ENCODE measurements at places on chromosomes 16 and 17. TPM values are rescaled to one million over a fixed set of nuclear protein-coding genes. Genes with fewer than 3 reads are reported as not detected.

- H3K27ac ChIP-seq = no peak overlapping the region
- H3K4me3 ChIP-seq = no peak overlapping the region
- no peaks in the 10 kb centered on the region for H3K4me1 ChIP-seq
- no peaks in the 10 kb centered on the region for H3K36me3 ChIP-seq
- H3K27me3 ChIP-seq = no peaks in the 10 kb centered on the region
Measured at GRCh38 chr17:12566291-12566690, 99.4 kb upstream of the MYOCD start.

DNA sequence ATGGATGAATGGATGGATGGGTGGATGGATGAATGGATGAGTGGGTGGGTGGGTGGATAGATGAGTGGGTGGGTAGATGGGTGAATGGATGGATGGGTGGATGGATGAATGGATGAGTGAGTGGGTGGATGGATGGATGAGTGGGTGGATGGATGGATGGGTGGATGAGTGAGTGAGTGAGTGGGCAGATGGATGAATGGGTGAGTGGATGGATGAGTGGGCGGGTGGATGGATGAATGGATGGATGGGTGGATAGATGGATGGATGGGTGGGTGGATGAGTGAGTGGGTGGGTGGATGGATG lies 6.4 kb upstream of the KATNB1 start:
- no peaks in the 10 kb centered on the region for H3K27me3 ChIP-seq
- no peaks in the 10 kb centered on the region for H3K4me1 ChIP-seq
- H3K4me3 ChIP-seq = no peak overlapping the region
- no peak for DNase-seq
- no peak overlapping the region for H3K27ac ChIP-seq

- H3K27ac ChIP-seq = no peak overlapping the region
- no peaks in the 10 kb centered on the region for H3K36me3 ChIP-seq
- H3K4me1 ChIP-seq = no peaks in the 10 kb centered on the region
- H3K4me3 ChIP-seq = no peak overlapping the region
Measured at GRCh38 chr17:45001310-45001709, 33.2 kb upstream of the C1QL1 start.

- no peaks in the 10 kb centered on the region for H3K36me3 ChIP-seq
- no peak for DNase-seq
- no peak overlapping the region for H3K4me3 ChIP-seq
- no peak overlapping the region for H3K27ac ChIP-seq
Measured at GRCh38 chr16:62711797-62712196, 675.6 kb upstream of the CDH8 start.

- H3K4me3 ChIP-seq = peak overlapping the region; percentile 84
- peak; percentile 29 for DNase-seq
- H3K36me3 ChIP-seq = no peaks in the 10 kb centered on the region
- H3K27me3 ChIP-seq = no peaks in the 10 kb centered on the region
- H3K4me1 ChIP-seq = peaks cover 60% of the 10 kb centered on the region
Measured at GRCh38 chr17:16491131-16491702, 776 bp downstream of the LRRC75A start.

- no peak overlapping the region for H3K4me3 ChIP-seq
- H3K36me3 ChIP-seq = no peaks in the 10 kb centered on the region
- no peaks in the 10 kb centered on the region for H3K27me3 ChIP-seq
- no peak for DNase-seq
- H3K4me1 ChIP-seq = no peaks in the 10 kb centered on the region
- H3K27ac ChIP-seq = no peak overlapping the region
Measured at GRCh38 chr17:9324864-9325263, 250.8 kb downstream of the STX8 start.

- H3K4me3 ChIP-seq = no peak overlapping the region
- no peaks in the 10 kb centered on the region for H3K27me3 ChIP-seq
- no peak for DNase-seq
- no peak overlapping the region for H3K27ac ChIP-seq
- H3K36me3 ChIP-seq = no peaks in the 10 kb centered on the region
Measured at GRCh38 chr17:68384941-68385340, 72.4 kb downstream of the WIPI1 start.

GRCh38 chr16:85607321-85607765 lies 5.8 kb upstream of the GSE1 start:
- no peak overlapping the region for H3K4me3 ChIP-seq
- peak; percentile 55 for DNase-seq
- H3K27ac ChIP-seq = peak overlapping the region; percentile 77
- no peaks in the 10 kb centered on the region for H3K36me3 ChIP-seq
- peaks cover 74% of the 10 kb centered on the region for H3K4me1 ChIP-seq
- no peaks in the 10 kb centered on the region for H3K27me3 ChIP-seq

DNA sequence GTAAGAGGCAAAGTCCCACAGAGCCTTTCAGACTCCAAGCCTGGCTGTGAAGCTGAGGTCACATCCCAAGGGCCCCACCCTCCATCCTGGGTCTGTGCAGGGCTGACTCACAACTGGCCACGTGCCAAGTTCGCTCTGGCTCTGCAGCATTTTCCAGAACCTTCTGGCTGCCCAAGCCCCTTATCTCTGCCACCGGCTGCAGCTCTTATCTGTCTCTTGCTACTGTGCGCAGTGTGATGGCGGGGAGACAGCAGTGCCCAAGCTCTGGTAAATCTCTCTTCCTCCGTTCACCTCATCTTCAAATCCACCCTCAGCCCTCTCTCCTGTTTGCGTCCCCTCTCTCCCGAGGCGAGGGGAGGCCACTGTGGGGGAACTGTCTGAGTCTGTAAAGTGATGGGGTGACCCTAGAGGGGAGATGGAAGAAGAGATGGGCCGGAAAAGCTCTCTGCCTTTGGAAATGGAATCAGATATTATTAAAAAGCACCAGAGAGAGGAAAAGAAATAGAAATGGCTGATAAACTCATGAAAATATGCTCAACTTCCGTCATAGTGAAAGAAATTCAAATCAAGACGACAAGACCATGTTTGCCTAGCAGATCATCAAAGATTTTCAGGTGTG lies 162.7 kb upstream of the CDC42EP4 start:
- H3K27ac ChIP-seq = no peak overlapping the region
- H3K4me1 ChIP-seq = peaks cover 6% of the 10 kb centered on the region
- peaks cover 4% of the 10 kb centered on the region for H3K27me3 ChIP-seq
- H3K4me3 ChIP-seq = no peak overlapping the region

DNA sequence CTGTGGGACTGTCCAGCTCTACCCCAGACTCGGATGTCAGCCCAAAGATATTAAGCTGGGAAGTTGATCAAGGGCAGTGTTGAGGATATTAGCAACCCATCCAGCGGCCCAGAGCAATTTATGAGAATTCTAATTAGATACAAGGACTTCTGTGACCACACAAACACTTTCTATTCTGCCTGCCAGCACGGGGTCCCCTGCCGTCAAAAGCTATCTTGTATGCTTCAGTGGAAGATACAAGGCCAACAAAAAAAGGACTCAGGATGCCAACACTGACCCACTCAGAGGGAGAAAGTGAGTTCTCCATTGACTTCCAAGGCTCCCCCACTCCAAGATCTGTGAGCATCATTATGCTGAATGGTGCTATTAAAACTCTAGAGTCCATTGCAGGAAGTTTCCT lies 390.7 kb downstream of the GRIN2A start:
- H3K4me1 ChIP-seq = no peaks in the 10 kb centered on the region
- H3K27me3 ChIP-seq = no peaks in the 10 kb centered on the region
- H3K27ac ChIP-seq = no peak overlapping the region
- DNase-seq = no peak

DNA sequence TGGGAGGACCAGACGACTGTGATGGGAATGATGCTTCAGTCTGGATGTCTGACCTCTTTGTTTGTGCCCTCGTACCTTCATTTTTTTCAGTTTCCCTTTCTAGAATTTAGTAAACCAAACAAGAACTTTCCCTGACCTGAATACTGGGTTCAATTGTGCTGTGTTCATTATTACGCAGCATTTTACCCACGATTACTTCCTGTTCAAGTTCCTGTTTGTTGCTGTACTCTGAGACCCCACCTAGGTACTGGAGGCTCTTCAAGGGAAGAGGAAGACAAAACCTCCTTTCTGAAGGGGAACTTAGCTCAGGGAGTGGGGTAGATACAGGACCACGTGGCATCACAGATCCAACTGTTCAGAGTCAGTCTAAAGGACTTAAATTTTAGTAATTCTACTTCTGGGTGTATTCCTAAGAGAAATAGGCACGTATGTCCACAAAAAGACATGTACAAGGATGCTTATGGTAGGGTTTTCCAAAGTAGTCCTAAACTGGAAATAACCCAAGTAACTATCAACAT lies 9.2 kb upstream of the PRKCB start:
- no peaks in the 10 kb centered on the region for H3K36me3 ChIP-seq
- no peaks in the 10 kb centered on the region for H3K27me3 ChIP-seq
- H3K27ac ChIP-seq = no peak overlapping the region
- no peak for DNase-seq
- H3K4me3 ChIP-seq = no peak overlapping the region

- no peaks in the 10 kb centered on the region for H3K27me3 ChIP-seq
- peak overlapping the region; percentile 67 for H3K4me3 ChIP-seq
- peak overlapping the region; percentile 93 for H3K27ac ChIP-seq
- H3K36me3 ChIP-seq = no peaks in the 10 kb centered on the region
- no peak for DNase-seq
Measured at GRCh38 chr17:2338315-2338657, 985 bp downstream of the SGSM2 start.

- DNase-seq = no peak
- H3K36me3 ChIP-seq = no peaks in the 10 kb centered on the region
- no peak overlapping the region for H3K27ac ChIP-seq
Measured at GRCh38 chr16:13148836-13149235, 247.4 kb downstream of the SHISA9 start.

DNA sequence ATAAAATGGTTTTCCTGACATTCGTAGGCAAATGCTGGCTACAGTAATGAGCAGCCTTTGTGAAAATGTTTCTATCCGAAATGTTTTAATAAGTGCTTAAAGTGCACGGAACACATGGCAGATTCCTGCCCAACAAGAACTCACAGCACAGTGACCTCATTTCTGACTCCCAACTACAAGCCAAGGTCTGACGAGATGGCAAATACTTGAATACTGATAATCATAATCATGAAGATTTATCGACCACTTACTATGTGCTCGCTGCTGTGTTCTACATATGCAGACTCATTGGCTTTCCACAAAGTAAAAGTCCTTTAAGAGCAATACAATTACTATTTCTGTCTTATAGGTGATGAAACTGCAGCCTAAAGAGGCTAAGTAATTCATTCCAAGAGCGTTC lies 238.1 kb upstream of the CDH5 start:
- H3K27ac ChIP-seq = no peak overlapping the region
- DNase-seq = no peak
- H3K4me1 ChIP-seq = no peaks in the 10 kb centered on the region
- no peak overlapping the region for H3K4me3 ChIP-seq
- H3K36me3 ChIP-seq = no peaks in the 10 kb centered on the region

GRCh38 chr17:81419886-81420768 lies 24.9 kb downstream of the BAHCC1 start:
- H3K27ac ChIP-seq = peak overlapping the region; percentile 82
- DNase-seq = no peak
- H3K36me3 ChIP-seq = no peaks in the 10 kb centered on the region
- peaks cover 35% of the 10 kb centered on the region for H3K4me1 ChIP-seq
- peak overlapping the region; percentile 28 for H3K4me3 ChIP-seq

DNA sequence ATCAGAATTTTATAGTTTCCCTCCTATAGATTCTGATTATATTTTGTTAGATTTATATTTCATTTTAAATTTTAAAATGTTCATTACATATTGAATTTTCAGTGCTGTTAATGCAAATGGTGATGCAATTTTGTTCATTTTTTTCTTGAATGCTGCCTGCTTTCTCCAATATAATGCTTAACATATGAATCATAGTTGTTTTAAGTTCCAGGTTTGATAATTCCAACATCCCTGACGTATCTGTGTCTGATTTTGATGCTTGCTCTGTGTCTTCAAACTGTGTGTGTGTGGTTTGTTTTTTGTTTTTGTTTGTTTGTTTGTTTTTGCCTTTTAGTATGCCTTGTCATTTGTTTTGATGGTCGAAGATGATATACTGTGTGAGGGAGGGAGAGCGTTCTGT lies 134.7 kb upstream of the ELAC2 start:
- H3K4me1 ChIP-seq = no peaks in the 10 kb centered on the region
- no peak for DNase-seq
- H3K27me3 ChIP-seq = no peaks in the 10 kb centered on the region
- no peak overlapping the region for H3K4me3 ChIP-seq
- H3K27ac ChIP-seq = no peak overlapping the region

DNA sequence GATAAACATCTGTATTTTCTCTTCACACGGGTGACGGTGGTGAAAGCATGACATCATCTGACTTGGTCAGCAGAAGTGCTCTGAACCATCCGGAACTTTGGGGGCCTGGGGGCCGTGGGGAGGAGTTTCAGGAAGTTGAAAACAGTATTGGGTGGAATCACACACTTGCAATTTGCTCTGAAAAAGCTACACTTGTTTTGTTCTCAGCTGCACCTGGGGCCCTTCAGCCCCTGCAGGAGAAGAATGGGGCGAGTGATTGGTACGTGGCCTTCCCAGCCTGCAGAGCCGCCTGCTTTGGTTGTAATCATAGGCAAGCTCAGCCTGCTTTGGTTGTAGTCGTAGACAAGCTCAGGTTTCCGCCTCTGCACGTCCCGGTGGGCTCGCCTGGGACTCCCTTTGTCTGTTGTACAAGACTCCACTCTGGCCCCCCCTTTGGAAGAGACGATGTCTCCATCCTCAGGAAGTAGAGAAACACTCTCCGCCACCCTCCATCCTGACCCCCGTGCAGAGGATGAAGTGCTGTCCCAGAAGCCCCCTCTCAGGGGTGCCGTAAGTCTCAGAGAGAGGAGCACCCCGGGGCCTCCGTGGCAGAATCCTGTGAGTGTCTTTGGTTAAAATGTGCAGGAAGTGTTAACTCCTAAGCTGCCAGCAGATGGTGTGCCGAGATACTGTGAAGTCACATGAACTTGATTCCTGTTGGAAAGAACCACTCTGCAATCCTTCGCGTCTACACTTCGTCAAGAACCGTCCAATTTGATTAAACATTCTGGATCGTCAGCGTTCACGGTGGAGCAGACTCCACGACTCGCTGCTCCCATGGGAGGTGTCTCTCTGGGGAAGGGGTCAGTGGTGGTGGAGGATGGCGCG lies 5.4 kb downstream of the BANP start:
- H3K4me3 ChIP-seq = no peak overlapping the region
- H3K36me3 ChIP-seq = no peaks in the 10 kb centered on the region
- H3K27me3 ChIP-seq = no peaks in the 10 kb centered on the region
- peak overlapping the region; percentile 98 for H3K27ac ChIP-seq
- peaks cover 41% of the 10 kb centered on the region for H3K4me1 ChIP-seq

CALB2 gene
- total RNA-seq = 4.0 TPM

TPSD1 gene
- 12.0 TPM for total RNA-seq

TMEM114 gene
- not detected for total RNA-seq

GJD3 gene
- total RNA-seq = not detected

EFCAB5 gene
- 2.7 TPM for total RNA-seq

SGCA gene
- total RNA-seq = 65.3 TPM

DHRS13 gene
- total RNA-seq = 6.5 TPM

ATP2C2 gene
- 3,342 TPM for total RNA-seq

SLC13A5 gene
- total RNA-seq = not detected

SUPT4H1 gene
- 12.0 TPM for total RNA-seq

Measured in transverse colon (tissue), 4 donors.